ENCODE measurements at places on chromosomes 1 and 21.

DNA sequence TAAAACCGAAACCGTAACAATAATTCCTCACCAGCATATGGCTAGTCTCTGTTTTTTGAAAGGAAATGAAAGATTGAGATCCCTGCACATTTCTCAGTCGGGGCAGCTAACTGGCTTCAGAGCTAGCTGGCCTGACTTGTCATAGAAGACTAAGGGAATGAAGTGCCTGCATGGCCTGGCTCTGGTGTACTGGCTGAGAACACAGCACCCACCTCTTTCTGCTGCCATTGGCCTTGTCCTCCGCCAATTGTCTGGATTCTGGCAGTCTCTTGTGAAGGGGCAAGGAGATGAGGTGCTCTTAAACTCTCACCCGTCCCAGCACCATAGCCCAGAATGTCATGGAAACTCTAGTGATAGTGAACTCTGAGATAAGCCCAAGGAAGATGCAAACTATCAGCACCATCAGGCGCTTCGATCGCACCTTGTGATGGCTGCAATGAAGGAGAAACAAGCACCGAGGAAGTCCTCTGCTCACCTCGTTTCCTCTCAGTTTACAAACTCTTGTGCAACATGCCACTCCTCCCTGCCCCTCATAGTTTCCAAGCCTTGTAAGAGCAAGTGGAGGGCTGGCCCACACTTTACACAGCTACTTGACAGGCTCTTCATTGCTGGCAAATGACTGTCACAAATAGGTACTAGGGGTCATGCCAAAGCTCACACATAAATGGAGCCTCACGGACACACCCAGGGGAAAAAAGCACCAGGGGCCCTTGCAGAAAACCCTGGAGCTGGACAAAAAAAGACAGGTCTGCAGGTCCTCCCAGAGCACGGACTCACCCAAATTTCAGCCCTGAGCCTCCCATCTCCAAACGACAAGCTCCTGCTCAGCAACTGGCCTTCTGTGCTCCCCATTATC, 16.4 kb downstream of the INPP5B start:
- DNase-seq = no peak

DNA sequence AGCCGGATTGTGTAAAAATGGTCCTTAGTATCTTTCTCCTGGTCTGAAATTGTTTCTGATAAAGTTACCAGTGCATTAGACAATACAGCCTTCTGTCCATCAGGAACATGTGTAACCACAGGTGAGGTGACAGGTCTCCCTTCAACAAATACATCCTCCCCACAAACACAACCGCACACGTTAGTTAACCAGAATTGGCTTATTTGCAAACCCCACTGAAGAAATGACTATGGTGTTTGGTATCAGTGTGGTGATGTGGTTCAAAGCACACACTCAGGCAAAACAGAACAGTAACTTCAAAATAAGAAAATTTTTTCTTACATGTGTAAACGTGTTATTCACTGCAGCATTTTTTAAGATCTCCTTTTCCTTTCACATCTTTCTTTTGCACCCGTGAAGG, 517.2 kb upstream of the NR5A2 start:
- DNase-seq = no peak

- no peak for DNase-seq
Measured at GRCh38 chr1:234542211-234542850, 63.4 kb upstream of the TARBP1 start.

DNA sequence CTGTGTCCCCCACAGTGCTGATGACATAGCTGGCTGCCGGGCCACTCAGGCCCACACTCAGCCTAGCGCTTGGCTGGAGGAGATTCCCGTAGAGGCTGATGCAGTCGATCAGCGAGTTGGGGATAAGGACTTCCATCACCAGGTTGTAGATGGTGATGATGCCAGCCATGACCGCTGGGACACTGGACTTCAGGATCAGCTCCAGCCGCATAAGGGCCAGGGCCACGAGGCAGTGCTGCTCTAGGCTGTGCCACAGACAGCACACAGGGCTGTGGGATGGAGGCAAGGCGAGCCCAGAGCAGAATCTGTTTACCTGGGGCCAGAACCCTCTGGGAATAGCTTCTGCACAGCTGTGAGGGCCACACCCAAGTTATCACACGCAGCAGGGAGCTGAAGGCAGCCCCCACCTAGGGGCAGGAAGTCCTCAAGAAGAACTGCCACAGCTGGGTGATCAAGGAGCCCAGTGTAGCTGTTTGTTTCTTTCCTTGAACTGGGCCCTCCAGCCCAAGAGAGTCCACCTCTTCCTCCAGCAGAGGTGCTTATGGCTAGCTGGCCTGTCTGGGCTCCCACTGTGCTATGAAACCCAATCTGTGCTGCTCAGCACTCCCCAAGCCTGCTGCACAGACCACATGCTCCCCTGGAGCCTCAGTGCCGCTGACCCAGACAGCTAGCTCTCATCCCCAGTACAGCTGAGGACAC, 6.2 kb downstream of the SLC2A1 start:
- DNase-seq = no peak

- DNase-seq = peak; percentile 69
Measured at GRCh38 chr1:54487571-54488050, 60.4 kb upstream of the ACOT11 start.

GRCh38 chr1:204463125-204464060, 31.2 kb downstream of the PIK3C2B start:
- no peak for DNase-seq

GRCh38 chr1:205927247-205927646, 16.0 kb downstream of the SLC26A9 start:
- no peak for DNase-seq

GRCh38 chr1:159898527-159898926, 1.4 kb downstream of the CFAP45 start:
- no peak for DNase-seq

- DNase-seq = no peak
Measured at GRCh38 chr1:46445773-46446256, 43.8 kb upstream of the DMBX1 start.

DNA sequence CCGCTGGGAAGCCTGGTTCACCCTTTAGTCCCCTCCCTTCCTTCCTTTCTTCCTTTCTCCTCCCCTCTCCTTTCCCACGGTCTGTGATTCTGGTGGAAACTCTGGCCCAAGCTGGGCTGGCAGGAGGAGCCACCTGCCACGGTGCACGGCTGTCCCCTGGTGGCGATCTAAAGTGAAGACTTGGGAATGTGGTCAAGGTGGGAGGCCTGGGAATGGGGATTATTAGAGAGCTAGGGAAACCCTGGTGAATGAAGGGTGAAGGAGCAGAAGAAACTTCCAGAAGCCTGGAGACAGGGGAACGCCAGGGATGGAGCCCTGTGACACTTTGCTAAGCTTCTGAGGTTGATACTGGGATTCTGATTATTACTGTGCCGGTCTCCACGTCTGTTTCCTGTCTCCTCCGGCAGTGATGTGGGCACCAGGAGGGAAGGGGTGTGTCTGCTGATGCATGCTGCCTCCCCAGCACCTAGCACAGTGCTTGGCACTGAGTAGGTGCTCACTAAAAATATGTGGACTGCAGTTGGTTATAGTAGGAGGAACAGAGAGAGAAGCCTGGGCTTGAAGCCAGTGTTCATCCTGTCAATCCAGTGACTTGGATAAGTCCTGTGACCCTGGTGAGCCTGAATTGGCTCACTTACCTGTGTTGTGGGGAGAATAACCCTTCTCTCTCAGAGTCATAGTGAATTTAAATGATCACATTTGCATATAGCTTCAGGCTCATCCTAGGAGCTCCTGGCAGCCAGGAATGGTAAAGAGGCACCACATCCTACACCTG, 71.2 kb upstream of the NBPF3 start:
- DNase-seq = peak; percentile 86

- no peak for DNase-seq
Measured at GRCh38 chr1:240492832-240493440, 119.0 kb downstream of the GREM2 start.

- DNase-seq = no peak
Measured at GRCh38 chr1:172754609-172755008, 95.7 kb downstream of the FASLG start.

GRCh38 chr1:153888533-153888932, 34.2 kb downstream of the GATAD2B start:
- DNase-seq = no peak

DNA sequence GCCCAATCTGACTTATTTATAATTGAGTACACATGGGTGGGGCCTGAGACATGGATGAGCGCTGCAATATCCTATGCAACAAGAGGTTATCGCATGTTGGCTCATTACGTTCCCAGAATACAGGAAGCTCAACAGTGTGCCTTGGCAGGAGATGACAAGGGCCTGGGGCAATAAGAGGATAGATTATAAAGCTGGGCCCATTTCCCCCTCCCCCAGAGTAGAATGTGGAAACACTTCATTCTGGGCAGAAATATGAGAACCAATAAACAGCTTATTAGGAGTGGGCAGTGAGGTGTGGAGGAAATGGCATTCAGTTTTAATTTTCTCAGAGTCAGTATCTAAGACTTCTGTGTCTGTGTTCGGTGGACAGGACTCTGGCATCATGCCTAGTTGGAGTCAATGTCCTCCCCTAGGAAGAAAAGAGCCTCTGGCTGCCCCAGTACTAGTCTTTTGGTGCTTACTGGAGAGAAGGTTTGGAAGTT, 92.8 kb downstream of the PIK3R3 start:
- DNase-seq = no peak

DNA sequence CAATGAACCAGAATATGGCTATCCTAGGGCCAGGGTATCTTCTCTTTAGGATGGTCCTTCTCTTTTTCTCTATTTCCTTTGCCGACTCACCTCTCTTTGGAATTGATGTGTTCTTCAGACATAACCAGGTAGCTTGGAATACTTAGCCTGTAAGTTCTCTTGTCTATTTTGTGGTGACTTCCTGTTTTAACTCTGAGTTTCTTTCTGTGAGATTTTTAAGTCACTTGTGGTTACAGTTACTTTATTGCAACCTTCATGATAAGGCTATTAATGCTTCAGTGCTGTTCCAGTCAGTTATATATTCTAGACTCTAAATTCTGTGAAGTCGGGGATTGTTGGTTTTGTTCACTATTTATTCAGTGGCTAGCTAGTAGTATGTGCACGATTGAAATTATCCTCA, 46.2 kb downstream of the DISP1 start:
- no peak for DNase-seq

DNA sequence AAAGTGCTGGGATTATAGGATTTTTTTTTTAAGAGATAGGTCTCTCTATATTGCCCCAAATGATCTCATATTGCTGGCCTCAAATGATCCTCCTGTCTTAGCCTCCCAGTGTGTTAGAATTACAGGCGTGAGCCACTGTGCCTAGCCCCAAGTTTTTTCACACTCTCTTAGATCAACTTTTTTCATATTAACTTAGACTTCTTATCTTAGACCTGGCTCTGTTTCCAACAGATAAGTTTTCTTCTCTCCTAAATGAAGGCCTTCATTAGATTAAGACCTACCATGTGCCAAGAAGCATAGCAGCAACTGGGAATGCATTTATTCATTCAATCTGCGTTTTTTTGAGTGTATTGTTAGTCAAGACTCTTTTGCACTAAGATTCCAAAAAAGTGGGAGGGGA, 20.2 kb upstream of the HTR1D start:
- no peak for DNase-seq

DNA sequence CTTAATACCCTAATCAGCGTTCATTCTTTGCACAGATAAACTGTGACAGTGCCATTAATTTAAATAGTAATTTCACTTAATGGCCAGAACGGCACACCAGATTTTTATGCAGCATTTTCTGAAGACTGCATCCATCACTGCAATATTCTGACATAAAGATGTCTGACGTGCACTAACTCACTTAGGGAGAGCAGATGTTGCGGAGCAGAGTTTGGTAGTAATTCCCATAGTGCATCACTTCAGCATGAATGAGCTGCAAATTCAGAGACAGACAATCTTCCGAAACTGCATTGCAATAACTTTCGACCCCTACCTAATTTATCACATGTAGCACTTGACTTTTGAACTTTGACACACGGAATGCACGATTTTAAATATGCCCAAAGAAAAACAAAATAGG, 225.3 kb downstream of the KCTD3 start:
- DNase-seq = no peak

DNA sequence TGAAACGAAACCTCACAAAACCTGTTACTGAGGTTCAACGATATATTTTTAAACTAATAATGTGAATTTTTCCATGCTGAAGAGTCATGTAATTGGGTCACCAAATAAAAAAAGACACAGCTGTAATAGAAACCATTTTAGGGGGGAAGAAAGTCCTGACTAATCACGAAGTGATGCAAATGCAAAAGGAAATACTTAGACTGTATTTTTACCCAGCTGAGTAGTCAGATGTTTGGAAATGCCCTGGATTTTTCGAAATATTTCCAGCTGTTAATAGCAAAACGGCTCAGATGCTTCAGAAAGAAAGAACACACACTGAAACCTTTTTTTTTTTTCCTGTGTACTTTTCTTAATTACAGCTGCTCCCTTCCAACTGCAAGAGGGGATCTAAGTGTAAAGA, 210.3 kb downstream of the SETD4 start:
- no peak for DNase-seq

GRCh38 chr1:53754484-53755312, 15.7 kb upstream of the GLIS1 start:
- DNase-seq = no peak

- peak; percentile 46 for DNase-seq
Measured at GRCh38 chr1:910881-911721, 12.6 kb upstream of the SAMD11 start.

GRCh38 chr1:20115479-20115878, 3.9 kb downstream of the PLA2G2D start:
- peak; percentile 12 for DNase-seq

GRCh38 chr1:29254346-29254745, 18.0 kb downstream of the PTPRU start:
- DNase-seq = no peak

DNA sequence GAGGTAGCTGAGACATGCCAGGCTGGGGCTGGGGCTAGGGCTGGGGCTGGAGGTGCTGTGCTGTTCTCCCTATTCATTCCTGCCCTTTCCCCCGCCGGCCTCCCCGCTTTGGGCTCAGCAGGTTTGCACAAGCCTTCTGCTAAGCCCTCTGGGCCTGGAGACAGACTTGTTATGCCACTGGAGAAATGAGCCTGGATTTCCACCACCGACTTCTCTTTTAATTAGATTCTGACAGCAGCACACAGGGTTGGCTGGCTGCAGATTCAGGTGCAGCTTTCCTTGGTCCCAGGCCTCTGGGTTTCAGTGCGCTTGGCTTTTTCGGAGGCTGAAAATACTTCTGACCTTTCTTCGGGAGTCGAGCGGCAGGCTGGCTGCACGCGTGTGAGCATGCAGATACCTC, 71.5 kb upstream of the ACTL8 start:
- DNase-seq = no peak

DNA sequence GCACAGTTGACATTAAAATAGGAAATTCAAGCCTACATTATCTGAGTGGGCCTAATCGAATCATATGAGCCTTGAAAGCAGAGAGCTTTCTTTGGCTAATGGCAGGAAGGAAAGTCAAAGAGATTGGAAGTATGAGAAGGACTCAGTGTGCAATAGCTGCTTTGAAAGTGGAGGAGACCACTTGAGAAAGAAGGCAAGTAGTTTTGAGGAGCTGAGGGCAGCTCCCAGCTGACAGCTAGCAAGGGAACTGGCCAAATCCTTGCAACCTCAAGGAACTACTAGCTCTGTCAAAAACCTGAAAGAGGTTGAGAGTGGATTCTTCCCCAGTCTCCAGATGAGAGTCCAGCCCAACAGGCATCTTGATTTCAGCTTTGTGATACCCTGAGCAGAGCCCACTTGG, 149.0 kb upstream of the CACYBP start:
- DNase-seq = no peak
